ENCODE measurements at places on chromosomes 3 and 15. TPM values are rescaled to one million over a fixed set of nuclear protein-coding genes. Genes with fewer than 3 reads are reported as not detected.

The NANOGP8 gene
- 1.1 TPM for total RNA-seq

The TERC gene
- total RNA-seq: 194 TPM

The PLA2G4E gene
- not detected for total RNA-seq

DNA sequence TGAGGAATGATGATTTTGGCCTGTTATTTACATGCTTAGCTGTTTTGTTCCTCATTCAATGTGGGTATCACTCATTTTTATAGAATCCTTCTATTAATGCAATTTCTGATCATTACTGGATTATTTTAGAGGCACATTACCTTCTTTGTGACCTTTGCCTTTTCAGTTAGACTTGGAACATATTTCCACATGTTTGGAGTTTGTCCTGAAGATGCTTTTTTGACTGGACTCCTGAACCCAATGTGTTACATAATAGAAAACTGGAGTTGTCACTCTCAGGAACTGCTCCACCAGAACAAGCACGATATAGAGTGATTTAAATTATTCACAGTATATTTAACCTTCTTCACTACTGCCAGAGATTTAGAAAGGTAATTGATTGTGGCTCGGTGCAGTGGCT, 59.5 kb downstream of the TP63 start:
- DNase-seq: no peak
- H3K27me3 ChIP-seq: no peaks in the 10 kb centered on the region
- no peak overlapping the region for H3K4me3 ChIP-seq
- no peaks in the 10 kb centered on the region for H3K36me3 ChIP-seq
- H3K4me1 ChIP-seq: no peaks in the 10 kb centered on the region

DNA sequence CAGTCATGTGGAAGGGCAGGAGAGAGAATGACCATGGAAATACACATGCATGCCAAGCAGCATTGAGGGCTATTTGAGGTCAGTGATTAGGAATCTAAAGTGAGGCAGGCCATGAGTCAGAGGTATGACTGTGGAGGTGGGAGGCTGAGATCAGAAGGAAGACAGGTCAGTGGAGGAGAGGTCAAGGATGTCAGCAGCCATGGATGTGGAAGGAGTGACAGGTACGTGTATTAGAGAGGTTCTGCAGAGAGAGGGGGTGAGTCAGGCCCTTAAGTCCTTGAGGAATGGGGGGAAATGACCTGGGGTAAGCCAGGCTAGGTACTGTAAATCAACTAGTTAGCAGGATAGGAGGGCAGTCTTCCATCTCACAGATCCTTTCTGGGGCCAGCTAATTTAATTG, 166.6 kb downstream of the ANO10 start:
- no peak for DNase-seq
- H3K4me3 ChIP-seq: no peak overlapping the region
- no peaks in the 10 kb centered on the region for H3K4me1 ChIP-seq
- H3K27me3 ChIP-seq: no peaks in the 10 kb centered on the region
- H3K27ac ChIP-seq: no peak overlapping the region
- no peaks in the 10 kb centered on the region for H3K36me3 ChIP-seq

- peak overlapping the region; percentile 72 for H3K4me3 ChIP-seq
- H3K27ac ChIP-seq: peak overlapping the region; percentile 29
- no peaks in the 10 kb centered on the region for H3K36me3 ChIP-seq
- peaks cover 4% of the 10 kb centered on the region for H3K4me1 ChIP-seq
- H3K27me3 ChIP-seq: no peaks in the 10 kb centered on the region
- no peak for DNase-seq
Observed at GRCh38 chr15:51751697-51752683, 593 bp downstream of the TMOD2 start.

GRCh38 chr3:187169231-187169960, 27.9 kb upstream of the RTP1 start:
- DNase-seq: no peak
- H3K4me1 ChIP-seq: no peaks in the 10 kb centered on the region
- H3K27ac ChIP-seq: no peak overlapping the region
- H3K36me3 ChIP-seq: no peaks in the 10 kb centered on the region
- H3K4me3 ChIP-seq: no peak overlapping the region

DNA sequence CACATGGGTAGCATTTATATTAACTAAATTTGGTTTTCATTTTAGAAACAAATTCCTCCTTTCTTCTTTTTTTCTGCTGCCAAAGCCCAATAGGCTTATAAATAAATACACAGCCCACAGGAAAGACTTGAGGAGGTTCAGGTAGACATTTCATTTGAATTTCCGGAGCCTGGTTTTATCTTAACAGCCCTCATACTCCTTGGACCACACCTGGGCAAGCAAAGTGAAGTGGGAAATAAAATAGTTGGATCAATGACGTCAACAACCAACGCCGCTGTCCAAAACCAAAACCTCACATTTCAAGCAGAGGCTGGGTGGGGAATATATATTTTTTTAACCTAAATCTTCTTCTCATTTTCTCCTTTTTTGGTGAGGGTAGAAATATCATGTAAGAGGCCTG, 53.2 kb downstream of the RFTN1 start:
- no peaks in the 10 kb centered on the region for H3K27me3 ChIP-seq
- no peak overlapping the region for H3K4me3 ChIP-seq
- H3K27ac ChIP-seq: no peak overlapping the region
- H3K4me1 ChIP-seq: no peaks in the 10 kb centered on the region
- no peak for DNase-seq

The ABTB1 gene
- total RNA-seq: 43.6 TPM

DNA sequence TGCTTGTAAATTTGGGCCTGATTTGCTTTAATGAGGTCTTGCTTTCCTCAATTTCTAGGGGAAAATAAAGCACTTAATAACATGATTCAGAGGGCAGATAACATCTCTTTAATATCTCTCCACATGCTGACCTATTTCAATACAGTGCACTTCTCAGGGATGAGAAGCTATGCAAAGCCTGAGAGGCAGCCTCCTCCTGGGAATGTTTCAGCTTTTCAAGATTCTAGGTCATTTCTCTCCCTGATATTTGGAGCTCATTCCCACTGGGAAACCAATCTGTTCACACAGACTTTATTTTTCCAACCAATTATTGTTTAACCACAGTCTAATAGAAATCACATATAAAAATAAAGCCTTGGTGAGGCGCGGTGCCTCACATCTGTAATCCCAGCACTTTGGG, 67.0 kb upstream of the LSAMP start:
- no peak overlapping the region for H3K27ac ChIP-seq
- no peaks in the 10 kb centered on the region for H3K36me3 ChIP-seq
- H3K4me1 ChIP-seq: no peaks in the 10 kb centered on the region
- H3K27me3 ChIP-seq: no peaks in the 10 kb centered on the region
- H3K4me3 ChIP-seq: no peak overlapping the region

The MYEF2 gene
- total RNA-seq: 19.3 TPM

- no peak for DNase-seq
- H3K36me3 ChIP-seq: no peaks in the 10 kb centered on the region
- no peaks in the 10 kb centered on the region for H3K4me1 ChIP-seq
- no peak overlapping the region for H3K4me3 ChIP-seq
- H3K27me3 ChIP-seq: no peaks in the 10 kb centered on the region
Observed at GRCh38 chr3:186004671-186005070, 66.9 kb upstream of the TRA2B start.

DNA sequence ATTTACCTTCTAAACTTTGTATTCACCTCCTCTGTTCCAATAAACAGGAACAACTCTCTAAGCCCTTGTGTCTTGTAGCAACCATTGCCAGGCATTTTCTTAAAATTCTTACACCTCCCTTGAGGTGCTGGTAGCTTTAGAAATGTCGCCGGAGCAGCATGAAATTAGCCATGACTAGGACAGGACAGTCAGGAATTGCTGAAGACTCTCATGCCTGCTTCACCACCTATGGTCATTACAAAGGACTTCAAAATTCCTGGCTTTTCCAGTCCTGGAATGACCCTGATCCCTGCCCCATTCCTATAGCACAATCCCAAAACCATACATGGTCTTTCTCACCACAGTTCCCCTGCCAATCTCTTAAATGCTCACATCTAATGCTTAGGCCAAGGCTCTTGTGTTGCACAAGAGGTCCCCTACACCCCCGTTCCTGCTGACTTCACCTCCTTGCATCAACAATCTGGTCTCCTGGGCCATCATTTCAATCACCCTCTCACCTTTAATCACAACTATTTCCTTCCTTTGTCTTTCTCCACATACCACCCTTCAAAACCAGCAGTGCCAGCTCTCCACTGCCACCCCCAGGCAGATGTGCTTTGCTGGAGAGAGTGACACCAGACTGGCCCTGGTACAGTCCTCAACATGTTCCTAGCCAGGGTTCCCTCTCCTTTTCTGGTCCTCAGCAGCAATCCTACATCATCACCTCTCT, 113.2 kb upstream of the TJP1 start:
- no peak overlapping the region for H3K27ac ChIP-seq
- no peaks in the 10 kb centered on the region for H3K36me3 ChIP-seq
- DNase-seq: no peak
- no peaks in the 10 kb centered on the region for H3K4me1 ChIP-seq

GRCh38 chr3:30625541-30626438, 19.4 kb downstream of the TGFBR2 start:
- no peak overlapping the region for H3K4me3 ChIP-seq
- peaks cover 3% of the 10 kb centered on the region for H3K4me1 ChIP-seq
- no peak for DNase-seq
- H3K27ac ChIP-seq: peak overlapping the region; percentile 77

DNA sequence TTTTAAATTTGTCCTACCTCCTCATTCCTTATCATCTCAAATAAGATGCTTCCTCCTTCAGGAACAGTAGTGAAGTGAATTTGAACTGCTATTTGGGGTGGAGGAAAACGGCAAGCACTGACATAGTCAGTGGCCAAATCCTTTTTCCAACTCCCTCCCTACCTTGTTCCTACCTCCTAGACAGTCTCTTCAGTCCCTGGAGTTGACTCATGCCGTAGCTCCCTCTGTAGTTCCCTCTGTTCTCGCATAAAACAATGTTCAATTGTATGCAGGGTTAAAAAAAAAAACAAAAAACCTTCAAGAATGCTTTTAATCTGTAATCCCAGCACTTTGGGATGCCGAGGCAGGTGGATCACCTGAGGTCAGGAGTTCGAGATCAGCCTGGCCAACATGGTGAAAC, 1.4 kb downstream of the UBR1 start:
- DNase-seq: no peak
- no peaks in the 10 kb centered on the region for H3K36me3 ChIP-seq
- H3K4me3 ChIP-seq: peak overlapping the region; percentile 84
- no peaks in the 10 kb centered on the region for H3K27me3 ChIP-seq
- peak overlapping the region; percentile 60 for H3K27ac ChIP-seq

DNA sequence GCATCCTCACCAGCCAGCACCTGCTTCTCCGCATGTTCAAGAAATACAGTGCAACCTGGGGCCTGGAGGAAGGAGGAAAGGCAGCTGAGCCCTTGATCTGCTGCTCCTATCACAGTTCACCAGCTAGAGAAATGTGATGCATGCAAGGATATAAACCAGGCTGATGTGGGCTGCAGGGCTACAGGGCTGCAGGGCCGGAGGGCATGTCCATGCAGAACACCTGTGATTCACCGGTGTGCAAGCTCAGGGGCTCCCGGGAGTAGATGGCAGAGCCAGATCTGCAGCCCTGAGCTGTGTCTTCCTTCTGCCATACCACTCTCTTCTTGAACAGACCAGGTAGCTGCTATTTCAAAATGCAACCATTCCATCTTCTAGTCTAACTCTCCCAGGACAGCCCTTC, 84.9 kb downstream of the HMG20A start:
- no peak for DNase-seq
- H3K27me3 ChIP-seq: no peaks in the 10 kb centered on the region

DNA sequence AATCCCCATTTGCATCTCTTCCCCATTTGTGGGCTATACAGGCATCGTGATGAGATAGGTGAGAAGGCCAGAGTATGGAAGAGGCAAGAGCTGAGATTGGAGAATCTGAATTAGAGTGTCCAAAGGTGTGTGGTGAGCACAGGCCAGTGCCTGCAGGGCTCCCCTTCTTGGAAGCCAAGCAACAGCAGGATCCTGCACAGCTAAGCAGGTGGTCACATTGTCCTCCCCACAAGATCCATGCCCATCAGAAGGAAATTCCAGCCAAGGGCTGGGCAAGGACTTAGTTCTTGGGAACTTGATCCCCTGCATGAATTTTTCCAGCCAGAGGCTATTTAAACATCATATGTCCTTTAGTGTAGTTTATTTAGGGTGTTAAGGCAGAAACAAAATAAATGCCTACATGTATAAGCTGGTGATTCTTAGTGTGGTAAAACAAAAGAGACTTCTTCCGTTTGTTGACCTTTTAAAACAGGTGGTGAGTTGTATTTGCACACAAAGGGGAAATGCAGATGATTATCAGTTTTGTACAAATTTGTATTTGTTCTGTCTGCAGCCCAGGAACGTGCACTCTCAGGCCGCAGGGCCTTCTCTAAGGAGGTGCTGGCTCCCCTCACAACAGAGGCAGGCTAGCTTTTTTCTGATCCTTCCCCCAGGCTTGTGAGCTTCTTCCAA, 110.2 kb downstream of the PLCL2 start:
- H3K36me3 ChIP-seq: no peaks in the 10 kb centered on the region
- no peak overlapping the region for H3K4me3 ChIP-seq
- DNase-seq: no peak
- H3K27ac ChIP-seq: no peak overlapping the region
- no peaks in the 10 kb centered on the region for H3K27me3 ChIP-seq

DNA sequence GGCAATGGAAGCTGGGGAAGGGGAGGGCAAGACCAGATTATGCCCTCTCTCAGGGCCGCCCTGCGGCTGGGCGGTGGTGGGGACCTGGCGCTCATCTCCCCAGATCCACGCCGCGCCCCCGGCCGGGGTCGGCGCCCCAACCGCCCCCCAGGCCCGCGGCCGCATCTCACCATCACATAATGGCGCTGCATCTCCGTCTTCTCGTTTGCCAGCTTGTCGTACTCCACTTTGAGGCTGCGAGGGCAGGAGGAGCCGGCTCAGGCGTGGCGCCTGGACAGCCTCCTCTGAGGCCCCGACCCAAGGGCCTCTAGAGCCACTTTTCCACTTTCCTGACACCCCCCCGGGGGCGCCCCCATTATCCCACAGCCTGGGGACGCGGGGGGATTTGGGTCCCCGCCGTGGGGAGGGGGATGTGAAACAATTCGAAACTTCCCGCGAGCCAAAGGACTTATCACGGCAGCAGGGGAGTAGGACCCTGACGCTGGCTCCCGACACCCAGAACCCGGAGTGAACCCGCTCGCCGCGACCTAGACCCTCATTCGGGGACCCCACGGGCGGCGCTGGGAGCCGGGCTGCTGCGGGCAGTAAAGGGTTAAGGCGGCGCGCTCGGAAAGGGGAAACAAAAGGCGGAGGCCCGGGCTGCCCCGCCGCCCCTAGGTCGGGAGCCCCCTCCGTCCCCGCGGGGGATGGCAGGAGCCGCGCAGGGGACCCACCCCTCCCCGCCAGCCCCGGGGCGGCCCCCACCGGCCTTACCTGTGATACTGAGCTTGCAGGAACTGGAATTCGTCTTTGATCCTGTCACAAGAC, 2.1 kb downstream of the TLE3 start:
- H3K36me3 ChIP-seq: no peaks in the 10 kb centered on the region
- DNase-seq: no peak
- H3K4me3 ChIP-seq: peak overlapping the region; percentile 92
- H3K27me3 ChIP-seq: no peaks in the 10 kb centered on the region
- peaks cover 17% of the 10 kb centered on the region for H3K4me1 ChIP-seq

DNA sequence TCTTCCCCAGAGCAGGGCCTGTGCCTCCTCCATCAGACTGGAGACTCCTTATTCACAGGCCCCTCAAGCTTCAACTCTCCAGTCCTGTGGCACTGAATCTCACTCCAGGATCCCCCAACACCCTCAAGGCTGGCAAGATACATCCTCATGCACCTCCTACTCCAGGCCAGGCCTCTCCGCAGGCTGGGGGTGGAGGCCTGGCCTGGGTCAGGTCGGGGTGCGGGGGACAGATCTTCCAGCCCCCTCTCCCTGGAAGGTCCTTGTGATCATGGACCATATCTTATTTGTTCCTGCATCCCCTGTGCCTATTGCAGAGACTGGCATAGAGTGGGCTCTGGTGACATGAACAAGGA, 147.3 kb downstream of the SMAD6 start:
- no peak overlapping the region for H3K4me3 ChIP-seq
- no peak for DNase-seq
- H3K27ac ChIP-seq: no peak overlapping the region
- no peaks in the 10 kb centered on the region for H3K27me3 ChIP-seq
- H3K36me3 ChIP-seq: no peaks in the 10 kb centered on the region

All from breast epithelium (tissue), 4 donors.